ENCODE measurements at places on chromosomes 13 and 19.

GRCh38 chr13:98144027-98144741, 1.3 kb downstream of the FARP1 start:
- DNase-seq: peak; percentile 58

DNA sequence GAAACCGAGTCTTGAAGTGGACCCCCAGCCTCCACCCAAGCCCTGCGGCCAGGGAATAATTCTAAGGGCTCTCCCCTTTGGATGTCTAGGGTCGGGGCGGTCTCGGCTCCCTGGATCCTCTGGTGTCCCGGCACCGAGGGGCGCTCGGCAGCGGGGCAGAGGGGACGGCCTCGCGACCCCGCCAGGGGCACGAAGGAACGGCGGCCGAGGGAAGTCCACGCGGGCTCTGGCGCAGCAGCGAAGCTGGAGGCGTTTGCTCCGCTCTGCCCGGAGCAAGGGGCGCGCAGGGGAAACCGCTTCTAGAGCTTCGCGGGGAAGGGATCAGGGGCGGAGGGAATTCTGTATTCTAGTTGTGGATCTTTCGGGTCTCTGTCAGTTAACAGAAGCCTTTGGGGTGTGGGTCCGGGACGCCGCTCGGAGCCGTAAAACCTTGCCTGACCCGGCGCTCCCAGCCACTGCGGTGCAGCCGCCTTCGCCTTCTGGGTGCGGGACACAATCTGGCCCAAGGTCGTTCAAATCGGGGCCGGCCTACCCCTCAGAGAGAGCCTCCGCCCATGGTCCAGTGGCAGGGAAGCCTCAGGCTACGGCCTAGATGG, 118.2 kb downstream of the KCNRG start:
- no peak for DNase-seq

DNA sequence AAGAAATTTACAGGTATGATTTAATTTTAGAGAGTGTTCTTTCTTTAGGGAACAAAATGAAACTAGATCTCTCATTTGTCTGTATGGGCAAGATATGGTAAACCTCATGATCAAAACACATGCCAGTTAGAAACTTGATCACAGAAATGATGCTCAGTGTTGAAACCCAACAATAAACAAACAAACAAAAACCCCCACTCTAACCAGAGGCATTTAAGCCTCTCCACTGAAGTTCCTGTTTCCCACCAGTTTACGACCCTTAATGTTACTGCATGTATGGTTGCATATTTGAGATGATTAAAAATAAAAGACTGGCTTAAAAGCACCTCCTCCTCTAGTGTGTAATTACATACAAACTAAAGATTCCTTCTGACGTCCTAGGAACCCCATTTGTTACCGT, 293.3 kb upstream of the MAB21L1 start:
- DNase-seq: no peak

DNA sequence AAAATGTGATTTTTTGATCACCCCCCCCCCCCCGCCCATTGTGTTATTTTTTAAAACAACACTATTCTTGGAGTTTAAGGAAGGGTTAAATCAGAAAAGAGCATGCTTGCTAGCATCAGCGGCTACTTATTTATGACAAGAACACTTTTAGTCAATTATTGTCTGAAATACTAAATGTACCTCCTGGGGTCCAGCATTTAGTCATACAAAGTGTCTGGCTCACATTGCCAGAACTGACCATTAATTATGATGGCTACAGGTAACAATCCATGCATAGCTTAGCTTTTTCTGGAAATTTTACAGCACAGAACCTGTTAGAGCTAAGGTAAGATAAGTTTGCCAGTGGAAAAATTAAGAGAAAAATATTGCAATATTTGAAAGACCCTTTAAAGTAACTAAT, 90.1 kb downstream of the PCDH9 start:
- DNase-seq: no peak

GRCh38 chr19:27896091-27896490, 1316.9 kb downstream of the UQCRFS1 start:
- DNase-seq: no peak

- peak; percentile 77 for DNase-seq
Measured at GRCh38 chr19:16778796-16779411, 50.3 kb upstream of the SIN3B start.
